CD4-positive, alpha-beta T cell treated with Interleukin-2 at 100 ng/mL for 4 hours (primary cell): ENCODE measurements at places on chromosomes 12 and 14.

DNA sequence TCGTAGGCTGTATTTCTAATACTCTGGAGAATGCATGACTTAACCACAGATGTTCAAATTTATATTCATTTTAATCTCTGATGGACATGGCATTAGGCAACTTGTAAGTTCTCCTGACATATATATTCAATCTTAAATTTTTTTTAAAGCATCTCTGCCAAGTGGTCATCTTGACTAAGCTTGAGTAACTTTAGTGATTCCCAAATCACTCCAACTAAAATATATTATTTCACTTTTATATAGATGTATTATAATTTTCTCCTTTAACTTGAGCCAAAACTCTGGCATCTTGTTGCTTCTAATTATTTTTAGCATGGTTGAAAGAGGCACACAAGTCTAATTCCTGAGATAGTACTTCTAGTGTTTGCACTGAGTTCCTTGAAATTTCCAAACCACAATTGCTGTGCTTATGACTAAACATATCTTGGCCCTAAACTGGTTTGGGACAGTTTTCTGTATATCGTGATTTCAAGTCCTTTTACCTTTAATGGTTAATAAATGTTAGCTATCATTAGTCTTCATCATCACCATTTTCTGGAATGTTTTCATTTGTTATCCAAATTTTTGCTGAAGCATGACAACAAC is 8.4 kb downstream of the LRFN5 start:
- no peak for DNase-seq

DNA sequence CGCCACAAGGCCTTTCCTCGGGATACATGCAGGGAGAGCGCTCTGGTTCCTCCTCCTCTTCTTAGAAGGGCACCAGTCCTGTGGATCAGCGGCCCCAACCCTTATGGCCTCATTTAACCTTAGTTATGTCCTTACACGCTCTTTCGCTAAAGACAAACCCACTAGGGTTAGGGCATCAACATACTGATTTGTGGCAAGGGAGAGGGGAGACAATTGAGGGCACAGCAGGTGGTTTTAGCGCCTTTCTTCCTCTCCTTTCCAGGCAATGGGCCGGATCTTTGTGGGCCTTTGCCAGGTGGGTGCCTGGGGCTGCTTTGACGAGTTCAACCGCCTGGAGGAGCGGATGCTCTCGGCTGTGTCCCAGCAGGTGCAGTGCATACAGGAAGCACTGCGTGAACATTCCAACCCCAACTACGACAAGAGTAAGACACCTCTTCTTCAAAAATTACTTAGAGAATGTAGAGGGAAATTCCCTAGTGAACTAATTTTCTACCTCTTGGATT is 43.6 kb downstream of the DYNC1H1 start:
- no peak for DNase-seq

DNA sequence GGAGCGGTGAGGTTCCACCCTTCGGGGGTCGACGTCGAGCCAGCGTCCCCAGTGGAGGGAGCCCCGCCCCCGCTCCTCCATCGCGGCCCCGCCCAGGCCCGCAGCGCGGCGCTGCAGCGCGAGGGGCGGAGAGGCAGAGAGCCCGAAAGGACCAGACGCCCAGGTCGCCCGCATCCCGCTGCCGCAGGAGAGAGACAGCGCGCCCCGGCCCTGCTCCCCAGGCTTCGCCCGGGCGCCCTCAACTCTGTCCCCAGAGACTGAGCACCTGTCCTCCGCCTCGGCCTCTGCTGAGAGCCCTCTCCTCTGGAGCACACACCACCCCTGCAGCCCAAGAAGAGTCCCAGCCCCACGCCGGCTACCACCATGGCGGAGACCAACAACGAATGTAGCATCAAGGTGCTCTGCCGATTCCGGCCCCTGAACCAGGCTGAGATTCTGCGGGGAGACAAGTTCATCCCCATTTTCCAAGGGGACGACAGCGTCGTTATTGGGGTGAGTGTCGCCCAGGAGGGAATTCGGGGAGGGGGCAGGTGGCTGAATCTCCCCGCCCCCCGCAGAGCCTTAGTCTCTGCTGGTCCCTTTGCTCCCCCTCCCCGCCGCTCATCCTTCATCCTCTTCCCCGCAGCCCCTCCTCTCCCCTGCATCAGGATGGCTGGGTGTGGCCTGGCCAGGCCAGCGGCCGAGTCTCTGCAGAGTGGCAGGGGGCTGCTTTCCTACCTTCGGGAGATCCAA is at the start of gene KIF5A:
Gene KIF5A, plus strand, starts transcription at position 136 of the 732 bp plus-strand sequence. Its CDS starts 228 bp downstream, at position 364.
- DNase-seq, result peak; percentile 49

DNA sequence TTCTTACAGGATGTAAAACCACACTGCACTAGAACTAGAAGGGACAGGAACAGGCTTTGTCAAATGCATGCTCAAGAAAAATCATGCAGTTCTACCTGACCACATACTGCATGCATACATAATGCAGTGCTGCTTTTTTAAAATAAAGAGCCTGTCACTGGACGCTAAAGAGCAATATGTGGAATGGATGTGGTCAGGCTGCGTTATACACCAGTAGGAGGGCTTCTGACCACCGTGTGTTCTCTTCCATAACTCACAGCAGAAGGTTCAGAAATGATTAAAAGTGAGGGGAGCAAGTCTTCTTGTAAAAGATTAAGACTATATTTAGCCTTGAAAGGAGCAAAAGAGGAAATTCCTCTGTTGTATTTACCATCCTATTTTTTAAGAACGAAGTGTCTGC is 392.0 kb downstream of the EMP1 start:
- DNase-seq, result no peak

DNA sequence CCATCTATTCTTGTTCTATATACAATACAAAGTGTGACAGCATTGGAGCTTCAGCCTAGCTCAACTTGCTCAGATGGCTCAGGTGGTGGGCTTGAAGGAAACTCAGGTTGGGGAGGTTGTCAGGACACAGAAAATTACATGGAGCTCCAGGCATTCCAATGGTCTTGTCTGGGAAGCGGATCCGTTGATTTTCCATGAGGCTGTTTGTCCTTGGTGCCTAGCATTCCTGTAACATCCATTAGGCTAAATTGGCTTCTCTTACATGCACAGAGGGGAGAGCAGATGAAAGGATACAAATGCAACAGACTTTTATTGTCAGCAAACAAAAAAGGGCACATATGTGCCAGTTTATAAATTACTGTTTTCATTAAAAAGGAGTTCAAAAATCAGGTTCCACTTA is 75.5 kb upstream of the OTX2 start:
- no peak for DNase-seq

GRCh38 chr12:122880668-122881067 is 15.3 kb downstream of the VPS37B start:
- no peak for DNase-seq

DNA sequence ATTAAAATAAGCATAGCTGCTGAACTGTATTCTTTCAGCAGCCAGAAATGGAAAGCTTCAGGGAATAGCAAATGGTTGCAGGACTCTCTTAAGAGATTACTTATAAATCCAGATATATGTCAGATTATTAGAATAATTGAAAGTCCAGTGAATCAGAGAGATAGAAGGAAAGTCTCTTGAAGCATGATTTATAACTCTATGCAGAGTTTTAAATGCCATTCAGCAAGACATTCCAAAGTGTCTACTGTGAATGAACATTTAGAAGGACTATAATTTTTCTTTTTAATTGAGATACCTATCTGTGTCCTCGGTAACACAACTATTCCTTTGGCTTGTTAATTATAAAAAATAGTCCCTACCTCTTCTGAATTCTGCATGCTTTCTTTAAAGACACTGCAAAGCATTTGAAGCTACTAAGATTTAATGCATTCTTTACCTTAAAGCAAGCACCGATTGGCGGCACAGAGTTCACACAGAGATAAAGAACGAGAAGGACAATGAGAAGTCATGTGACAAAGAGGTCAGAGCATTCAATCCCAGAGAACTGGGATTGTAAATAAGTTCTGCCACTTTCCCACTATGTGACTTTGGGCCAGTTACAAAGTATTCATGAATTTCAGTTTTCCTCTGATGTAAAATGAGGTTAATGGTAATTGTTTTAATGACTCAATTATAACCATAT is 371.0 kb upstream of the ATP2B1 start:
- DNase-seq, result no peak

- no peak for DNase-seq
These were observed 25.5 kb upstream of the KIF26A start for GRCh38 chr14:104112609-104113571.

DNA sequence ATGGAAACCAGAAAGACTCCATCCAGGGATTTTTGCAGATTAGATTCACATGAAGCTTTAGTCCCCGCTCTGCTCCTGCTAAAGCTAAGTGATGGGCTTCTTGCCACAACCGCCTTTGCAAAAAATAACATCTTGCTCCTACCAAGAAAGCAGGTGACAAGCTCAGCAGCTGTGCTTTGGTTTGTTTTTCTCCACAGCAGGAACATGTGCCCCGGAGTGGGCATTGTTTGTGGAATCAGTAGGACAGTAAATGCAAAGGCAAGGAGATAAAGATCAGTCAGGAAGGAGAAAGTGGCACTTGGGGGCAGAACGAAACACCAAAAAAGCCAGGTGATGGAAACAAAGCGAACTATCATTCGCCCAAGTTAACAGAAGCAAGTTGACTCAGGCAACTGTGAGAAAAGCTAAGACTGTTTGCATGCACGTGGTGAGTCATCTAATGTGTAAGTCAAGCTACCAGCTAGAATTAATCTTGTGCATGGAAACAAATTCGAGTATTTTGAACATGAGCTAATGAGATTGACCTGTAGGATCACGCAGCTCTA is 165.5 kb upstream of the PLXNC1 start:
- DNase-seq, result no peak

DNA sequence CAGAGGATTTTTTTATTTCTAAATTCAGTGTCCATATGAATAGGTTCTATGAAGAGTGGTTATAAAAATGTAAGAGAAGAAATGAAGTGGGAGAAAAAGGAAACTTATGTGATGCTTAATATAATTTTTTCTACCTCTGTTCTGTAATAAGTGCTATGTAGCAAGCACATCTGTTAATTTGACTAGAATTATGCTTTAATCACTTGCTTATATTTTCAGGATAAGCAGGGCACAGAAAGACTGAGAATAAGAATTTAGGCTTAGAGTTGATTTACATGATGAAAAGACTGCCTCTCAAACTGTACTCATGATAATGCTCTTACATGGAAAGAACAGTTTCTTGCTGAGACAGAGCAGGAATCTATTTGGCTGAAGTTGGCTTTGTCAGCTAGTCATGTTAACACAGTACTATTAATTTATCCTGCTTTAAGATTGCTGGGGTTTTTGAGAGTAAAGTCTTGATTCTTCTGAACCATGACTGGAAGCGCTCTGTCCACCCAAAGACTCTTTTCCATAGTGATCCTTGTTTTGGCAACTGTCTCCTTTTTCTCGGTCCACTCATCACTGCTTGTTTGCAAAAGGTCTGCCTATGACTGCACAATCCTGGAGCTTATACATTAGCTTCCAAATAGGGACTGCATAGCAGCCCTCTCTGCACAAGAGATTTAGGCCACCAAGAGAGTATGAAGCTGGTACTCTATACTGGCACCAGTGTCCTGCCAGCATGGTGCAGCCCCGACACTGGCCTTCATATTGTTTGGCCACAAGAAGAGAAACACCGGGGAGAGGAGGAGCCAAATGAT is 98.8 kb downstream of the AKAP6 start:
- DNase-seq, result no peak

- peak; percentile 25 for DNase-seq
These were observed 32.6 kb downstream of the MLXIP start for GRCh38 chr12:122111089-122111641.

GRCh38 chr12:71732357-71732712 is 22.3 kb upstream of the RAB21 start:
- DNase-seq, result no peak

GRCh38 chr12:124028555-124028925 is 55.5 kb downstream of the ZNF664 start:
- no peak for DNase-seq

GRCh38 chr14:54364555-54365415 is 32.0 kb upstream of the CDKN3 start:
- DNase-seq, result no peak

DNA sequence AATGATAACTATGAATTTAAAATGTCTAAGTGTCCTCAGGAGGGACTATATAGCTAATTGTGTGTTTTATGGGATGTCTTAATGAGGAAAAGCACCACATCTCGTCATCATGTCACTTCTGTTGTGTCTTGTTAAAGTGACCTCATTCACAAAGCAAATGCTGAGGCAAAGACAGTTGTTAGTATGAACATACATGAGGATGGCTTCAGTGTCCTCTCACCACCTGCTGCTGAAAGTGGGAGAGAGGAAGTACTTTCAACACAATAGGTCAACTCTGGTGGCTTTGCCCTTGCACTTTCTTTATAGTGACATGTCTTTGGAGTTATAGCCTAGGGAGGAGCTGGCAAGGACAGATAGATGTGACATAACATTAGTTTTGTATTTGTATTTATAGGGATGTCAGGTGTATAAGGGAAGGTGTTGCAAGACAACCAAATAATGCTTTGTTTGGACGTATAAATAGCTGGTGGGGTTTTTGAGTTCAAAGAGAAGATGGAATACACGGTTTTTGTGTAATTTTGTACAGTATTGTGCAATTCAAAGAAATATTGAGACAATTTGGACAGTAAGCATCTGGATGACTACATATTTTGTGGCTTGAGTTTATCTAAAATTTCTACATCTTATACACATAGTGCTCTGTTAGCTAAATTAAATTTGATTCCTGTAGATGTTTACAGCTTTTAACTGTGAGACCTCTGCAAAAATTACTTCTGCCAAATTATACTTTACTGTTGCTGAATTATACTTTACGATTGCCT is 131.7 kb upstream of the ATP2B1 start:
- DNase-seq, result no peak

- no peak for DNase-seq
These were observed 83.7 kb downstream of the NINJ2 start for GRCh38 chr12:579420-580110.

DNA sequence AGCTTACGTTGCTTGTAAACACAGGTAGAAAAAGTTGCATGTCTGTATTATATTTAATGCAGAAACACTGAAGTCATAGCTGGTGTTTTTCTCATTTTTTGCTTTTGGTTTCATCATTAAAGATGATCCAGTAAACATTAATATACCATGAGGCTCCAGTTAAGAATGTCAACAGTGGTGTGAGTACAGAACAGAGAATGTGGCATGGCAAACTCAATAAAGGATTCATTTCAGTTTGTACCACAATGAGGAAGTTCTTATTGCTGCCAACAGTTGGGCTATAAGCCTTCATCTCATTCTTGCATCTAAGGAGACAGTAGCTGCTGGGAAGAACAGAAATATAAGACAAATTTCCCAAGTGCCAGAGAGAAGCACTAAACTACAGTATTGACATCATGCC is 72.1 kb upstream of the ST8SIA1 start:
- DNase-seq, result no peak

GRCh38 chr12:80617733-80618132 is 89.7 kb upstream of the MYF6 start:
- DNase-seq, result no peak

- DNase-seq, result no peak
These were observed 60.3 kb upstream of the KRR1 start for GRCh38 chr12:75571656-75572205.

GRCh38 chr12:56229916-56230431 is at the start of gene SLC39A5:
Gene SLC39A5, plus strand, starts transcription at chr12:56230051. Its CDS starts 1,224 bp downstream, at chr12:56231275.
- no peak for DNase-seq

GRCh38 chr14:99831303-99831702 is 38.1 kb downstream of the EML1 start:
- DNase-seq, result no peak

- no peak for DNase-seq
These were observed 21.0 kb upstream of the PPP1R13B start for GRCh38 chr14:103868242-103868897.
